IMR-90 (cell line): ENCODE measurements at places on chromosomes 6 and 20. TPM values are rescaled to one million over a fixed set of nuclear protein-coding genes. Genes with fewer than 3 reads are reported as not detected.
A peak's percentile ranks its signal among the peaks of the same experiment; 100 is the strongest.

DNA sequence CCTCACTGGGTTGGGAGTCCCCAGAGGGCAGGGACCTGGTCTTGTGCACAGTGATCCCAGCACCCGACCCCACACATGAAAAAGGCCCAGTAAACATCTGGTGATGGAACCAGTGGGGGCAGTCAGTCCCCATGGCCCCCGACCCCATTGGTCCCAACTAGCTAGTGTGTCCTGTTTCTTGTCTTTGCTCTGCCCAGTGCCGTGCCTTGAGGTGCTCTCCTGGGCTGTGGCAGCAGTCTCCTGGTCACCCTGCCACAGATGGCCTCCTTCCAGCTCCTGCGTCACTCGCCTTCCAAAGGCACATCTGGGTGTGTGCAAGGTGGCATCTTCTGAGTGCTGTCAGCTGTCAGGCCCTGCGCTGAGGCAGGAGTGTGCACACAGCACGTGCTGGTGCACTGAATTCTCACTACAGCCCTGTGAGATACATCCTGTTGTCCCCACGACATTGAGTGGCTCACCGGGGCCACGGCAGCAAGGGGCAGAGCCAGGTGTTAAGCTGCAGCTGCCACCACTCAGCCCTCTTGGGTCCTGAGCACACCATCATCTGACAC lies 3.9 kb downstream of the NPEPL1 start:
- DNase-seq = no peak

Gene ZC3H12D
- under 0.01 TPM in 1 of 2 replicates, not detected in the other for total RNA-seq

Gene ANGPT4
- not detected in 2 replicates for total RNA-seq

Gene GUCA1A
- under 0.01 and 0.18 TPM in 2 replicates for total RNA-seq

GRCh38 chr20:40705413-40705812 lies 16.4 kb upstream of the MAFB start:
- DNase-seq = no peak

GRCh38 chr6:143803769-143804568 lies 39.2 kb upstream of the LTV1 start:
- DNase-seq = no peak

DNA sequence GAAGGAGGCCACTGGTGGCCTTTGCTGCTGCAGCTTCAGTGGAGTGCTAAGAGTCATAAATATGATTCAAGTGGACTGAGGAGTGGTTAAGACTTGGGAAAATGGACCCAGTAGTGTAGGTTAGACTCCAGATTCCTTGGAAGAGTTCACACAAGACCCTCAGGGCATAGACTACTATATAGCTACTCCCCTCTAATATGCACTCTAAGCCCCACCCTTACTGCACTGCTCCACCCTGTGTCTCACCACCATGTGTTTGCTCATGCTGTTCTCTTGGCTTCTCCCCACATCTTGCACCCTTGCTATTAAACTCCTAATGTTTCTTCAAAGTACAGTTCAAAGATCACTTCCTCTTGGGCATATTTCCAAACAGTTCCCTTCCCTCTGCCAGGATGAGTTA lies 5.7 kb downstream of the KCNQ5 start:
- DNase-seq = no peak

DNA sequence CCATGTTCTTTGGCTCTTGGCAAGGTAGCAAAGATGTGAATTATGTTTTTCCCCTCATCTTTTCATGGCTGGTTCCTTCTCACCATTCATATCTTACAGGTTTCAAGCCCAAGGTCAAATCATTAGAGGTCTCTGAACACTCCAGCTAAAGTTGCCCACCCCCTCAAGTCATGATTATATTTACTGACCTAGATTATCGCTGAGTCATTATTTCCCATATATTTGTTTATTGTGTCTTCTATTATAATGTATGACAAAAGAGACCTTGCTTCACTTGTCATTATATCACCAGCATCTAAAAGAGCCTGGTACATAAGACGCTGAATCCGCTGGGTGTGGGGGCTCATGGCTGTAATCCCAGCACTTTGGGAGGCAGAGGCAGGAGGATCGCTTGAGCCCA lies 12.4 kb downstream of the DSN1 start:
- DNase-seq = no peak

DNA sequence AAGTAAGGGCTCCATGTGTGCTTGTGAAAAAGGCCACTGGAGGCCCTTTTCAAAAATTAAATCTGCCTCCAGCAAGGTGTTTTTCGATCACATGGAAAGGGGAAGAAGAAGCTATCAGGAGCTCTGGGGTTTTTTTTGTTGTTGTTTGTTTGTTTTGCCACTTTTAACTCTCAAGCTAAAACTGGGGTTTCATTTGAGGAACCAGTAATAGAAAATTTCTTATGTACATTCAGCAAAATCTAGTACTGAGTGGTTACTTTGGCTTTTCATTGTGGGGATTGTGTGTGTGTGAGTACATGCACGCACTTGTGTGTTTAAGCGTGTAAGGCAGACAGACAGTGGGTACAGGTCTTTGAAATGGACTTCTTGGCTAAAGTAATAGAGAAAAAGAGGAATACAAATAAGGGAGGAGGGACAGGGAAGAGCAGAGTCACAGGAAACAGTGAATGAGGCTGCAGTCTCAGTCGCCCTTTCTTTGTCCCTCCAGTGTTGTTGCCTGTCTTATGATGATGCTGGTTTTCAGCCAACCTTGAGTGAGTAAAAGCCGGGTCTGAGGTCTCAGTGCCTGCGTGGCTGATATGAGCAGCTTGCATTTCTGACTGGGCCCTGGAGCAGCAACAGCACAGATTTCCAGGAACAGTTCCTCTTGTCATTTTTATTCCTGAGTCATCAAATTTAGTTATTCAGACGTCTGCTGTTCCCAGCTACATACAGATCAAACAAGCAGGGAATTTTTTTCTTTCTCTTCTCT lies 26.2 kb downstream of the SLC16A10 start:
- peak; percentile 48 for DNase-seq

Gene WASF1
- total RNA-seq = 3.0 and 4.4 TPM in 2 replicates

Gene VWA7
- under 0.01 and 0.28 TPM in 2 replicates for total RNA-seq

- DNase-seq = no peak
Measured at GRCh38 chr6:36280983-36281382, 11.1 kb downstream of the PNPLA1 start.

Gene HM13
- total RNA-seq = 46.7 and 53.2 TPM in 2 replicates

GRCh38 chr6:135129136-135129856 lies 51.8 kb upstream of the MYB start:
- DNase-seq = no peak

Gene CST5
- not detected in 2 replicates for total RNA-seq

GRCh38 chr6:131107151-131107550 lies 28.1 kb upstream of the AKAP7 start:
- DNase-seq = peak; percentile 96

Gene NKX2-2
- total RNA-seq = not detected in 2 replicates
